ENCODE measurements at places on chromosomes 7 and 10.

DNA sequence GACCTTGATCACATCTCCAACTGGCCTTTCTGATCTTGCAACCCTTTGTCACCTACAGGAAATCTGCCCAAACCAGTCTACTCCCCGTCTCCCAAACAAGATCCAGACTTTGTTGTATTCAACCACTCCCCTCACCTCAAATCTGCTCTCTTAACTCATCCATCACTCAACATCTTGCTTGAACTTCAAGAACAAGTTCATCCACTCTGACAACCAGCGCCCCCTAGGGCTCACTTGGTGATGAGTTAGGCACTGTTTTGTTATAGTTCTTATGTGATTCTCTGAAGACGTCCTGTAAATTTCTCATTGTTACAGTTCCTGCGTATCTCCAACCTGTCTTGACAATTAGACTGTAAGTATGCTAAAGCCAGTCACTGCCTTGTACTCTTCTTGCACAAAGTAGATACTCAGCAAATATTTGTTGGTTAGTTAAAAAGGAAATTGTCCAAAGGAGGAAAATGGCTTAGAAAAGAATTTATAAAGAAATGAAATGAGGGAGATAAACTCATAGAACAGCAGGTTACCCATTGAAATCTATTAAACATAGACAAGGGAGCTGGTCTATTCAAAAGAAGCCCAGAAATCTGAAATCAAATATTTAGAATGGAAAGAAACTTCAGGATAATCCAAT, 5.3 kb downstream of the FRMD4A start:
- DNase-seq, result no peak

DNA sequence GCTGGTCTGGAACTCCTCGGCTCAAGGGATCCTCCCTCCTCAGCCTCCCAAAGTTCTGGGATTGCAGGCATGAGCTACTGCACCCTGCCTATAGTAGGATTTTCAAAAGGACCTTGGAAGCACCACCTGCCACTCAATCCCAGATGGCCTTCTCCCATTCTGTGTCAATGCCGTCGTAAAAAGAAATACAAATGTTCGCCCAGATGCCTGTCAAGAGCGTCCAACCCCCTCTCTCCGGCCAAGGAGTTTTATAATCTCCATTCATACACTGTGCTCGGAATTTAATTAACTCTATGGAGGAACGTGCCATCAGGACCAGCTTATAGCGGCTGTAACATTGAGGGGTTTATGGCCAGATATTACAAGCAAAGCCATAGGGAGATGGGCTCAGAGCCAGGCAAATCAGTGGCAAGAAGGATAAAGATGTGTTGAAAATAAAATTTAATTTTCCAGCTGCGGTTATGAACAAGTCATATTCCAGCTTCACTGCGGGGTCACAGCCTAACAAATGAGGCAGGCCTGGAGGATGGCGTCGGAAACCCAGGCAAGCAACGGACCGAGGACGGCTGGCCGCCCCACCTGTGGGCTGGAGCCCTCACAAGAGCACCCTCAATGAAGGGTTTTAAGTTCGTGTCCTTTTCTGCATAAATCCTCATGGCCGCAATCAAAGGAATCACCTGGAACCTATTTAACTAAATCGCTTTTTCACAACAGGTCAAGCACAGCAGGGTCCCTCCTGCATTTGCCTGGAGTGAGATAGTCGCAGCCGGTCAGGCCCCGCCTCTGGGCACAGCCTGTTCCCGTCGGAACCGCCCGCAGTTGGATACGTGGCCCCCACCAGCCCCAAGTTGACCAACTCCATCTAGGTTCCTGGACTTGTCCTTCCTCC, 374.5 kb upstream of the FOXK1 start:
- DNase-seq, result no peak

DNA sequence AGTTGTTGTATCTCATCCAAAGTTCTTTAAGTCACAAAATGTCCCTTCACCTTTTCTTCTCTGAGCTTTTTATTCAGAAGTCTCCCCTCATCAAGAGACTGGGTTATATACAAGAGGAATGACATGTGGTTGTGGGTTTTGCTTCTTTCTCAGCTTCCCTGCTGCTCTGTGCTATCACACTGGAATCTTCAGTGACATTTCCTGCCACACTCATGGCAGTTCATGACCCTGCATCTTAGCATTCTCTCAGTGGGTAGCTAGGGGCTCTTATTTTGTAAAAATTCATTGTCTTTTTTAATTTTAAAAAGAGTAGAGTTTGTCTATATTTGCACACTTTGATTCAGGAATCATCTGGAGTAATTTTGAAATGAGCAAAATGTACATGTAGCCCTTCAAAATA, 236.9 kb upstream of the TMEM229A start:
- DNase-seq, result no peak

DNA sequence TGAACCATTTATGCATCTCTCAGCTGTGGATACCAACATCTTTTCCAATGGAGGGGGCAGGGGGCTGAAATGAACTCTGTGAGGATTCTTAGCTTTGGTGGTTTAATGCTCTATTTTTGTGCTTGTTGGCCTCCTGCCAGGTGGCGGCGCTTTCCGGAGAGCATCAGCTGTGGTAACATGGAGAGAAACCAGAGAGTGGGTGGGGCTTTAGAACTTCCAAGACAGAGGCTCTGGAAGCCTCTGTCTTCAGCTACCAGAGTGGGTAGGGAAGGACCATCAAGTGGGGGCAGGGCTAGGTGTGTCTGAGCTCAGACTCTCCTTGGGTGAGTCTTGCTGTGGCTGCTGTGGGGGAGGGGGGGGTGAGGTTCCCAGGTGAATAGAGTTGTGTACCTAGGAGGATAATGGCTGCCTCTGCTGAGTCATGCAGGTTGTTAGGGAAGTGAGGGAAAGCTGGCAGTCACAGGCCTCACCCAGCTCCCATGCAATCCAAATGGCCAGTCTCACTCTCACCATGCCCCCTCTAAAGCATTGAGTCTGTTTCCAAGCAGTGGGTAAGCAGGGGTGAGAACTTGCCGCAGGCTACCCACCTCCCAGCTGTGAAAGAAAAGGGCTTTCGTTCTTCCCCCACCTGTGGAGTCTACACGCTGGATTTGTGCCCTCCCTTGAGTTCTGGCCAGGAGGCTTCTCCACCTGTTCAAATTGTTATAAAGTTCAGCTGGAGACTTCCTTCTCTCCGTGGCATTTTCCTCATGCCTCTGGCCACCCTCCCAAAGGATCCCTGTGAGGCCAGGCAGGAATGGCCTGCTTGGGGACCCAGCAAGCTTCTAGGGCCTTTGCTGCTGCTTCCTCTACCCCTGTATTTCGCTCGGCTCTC, 527.0 kb downstream of the NEBL start:
- DNase-seq, result no peak

DNA sequence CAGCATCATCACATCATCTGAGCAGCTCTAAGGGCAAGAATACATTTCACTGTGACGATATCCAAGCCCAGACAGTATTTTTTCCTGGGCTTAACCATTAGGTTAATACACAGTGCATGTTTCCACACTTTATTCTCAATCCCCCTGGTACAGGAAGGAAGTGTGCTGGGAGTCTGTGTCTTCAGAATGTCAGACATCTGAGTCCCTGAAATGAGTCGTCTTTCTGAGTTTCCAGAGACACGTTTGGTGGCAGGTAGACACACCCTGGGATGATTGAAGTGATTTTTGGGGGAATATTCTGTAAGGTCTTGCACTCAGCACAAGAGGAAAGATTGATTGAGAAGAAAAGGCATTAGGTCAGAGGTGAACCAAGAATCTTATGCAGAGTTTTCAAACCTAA, 13.1 kb upstream of the SHH start:
- DNase-seq, result no peak

DNA sequence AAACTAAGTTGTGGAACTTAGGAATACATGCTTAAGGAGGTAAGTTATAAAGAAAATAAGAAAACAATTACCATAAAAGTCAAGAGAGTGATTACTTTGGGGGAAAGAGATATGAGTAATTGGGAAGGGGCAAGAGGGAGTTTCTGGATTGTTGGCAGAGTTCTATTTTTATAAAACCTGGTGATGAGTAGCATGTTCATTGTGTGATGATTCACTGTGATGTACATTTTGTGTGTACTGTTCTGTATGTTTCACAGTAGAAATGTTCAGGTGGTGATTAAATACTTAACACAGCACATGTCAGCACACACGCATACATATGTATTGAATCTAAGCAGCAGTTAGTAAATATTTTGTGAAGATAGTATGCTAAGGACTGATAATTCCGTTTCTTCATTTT, 9.7 kb upstream of the OIT3 start:
- DNase-seq, result no peak

- DNase-seq, result no peak
Measured at GRCh38 chr10:7185367-7185690, 225.5 kb downstream of the SFMBT2 start.

DNA sequence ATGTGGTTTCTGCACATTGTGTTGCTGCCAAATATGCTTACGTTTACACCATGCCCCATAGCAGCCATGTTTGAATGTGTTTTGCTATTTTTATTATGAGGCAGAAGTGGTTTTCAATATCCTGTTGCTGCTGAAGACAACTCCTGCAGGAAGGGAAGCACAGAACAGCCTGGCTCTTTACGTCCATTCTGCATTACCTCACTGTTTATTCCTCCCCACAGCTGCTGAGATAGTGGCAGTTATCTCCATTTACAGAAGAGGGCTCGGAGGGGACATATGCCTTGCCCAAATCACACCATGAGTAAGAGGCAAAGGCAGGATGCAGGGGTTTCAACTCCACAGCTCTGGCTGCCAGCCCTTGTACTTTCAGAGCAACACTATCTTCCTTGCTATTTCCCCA, 35.3 kb downstream of the PLPP4 start:
- DNase-seq, result no peak

- no peak for DNase-seq
Measured at GRCh38 chr7:107077699-107078516, 33.4 kb downstream of the PRKAR2B start.

DNA sequence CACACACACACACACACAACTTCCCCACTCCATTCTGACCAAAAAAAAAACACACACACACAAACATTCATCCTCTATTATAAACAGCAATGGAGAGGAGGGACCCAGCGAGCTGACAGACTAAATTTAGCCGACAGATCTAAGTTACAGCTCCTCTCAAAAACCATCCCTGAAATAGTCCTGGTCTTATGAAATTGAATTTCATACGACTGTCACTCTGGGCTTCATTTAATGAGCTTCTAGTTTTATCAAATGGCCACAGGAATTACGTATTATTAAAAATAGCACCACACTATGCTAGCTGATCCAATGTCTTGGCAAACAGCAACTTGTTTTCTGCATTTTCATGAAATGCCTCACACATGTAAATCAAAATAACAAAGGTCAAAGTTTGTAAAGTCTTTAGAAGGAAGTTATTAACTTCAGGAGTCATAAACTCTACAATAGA, 131.3 kb upstream of the ASAH2 start:
- no peak for DNase-seq

GRCh38 chr7:86600506-86601290, 43.0 kb upstream of the GRM3 start:
- DNase-seq, result no peak

DNA sequence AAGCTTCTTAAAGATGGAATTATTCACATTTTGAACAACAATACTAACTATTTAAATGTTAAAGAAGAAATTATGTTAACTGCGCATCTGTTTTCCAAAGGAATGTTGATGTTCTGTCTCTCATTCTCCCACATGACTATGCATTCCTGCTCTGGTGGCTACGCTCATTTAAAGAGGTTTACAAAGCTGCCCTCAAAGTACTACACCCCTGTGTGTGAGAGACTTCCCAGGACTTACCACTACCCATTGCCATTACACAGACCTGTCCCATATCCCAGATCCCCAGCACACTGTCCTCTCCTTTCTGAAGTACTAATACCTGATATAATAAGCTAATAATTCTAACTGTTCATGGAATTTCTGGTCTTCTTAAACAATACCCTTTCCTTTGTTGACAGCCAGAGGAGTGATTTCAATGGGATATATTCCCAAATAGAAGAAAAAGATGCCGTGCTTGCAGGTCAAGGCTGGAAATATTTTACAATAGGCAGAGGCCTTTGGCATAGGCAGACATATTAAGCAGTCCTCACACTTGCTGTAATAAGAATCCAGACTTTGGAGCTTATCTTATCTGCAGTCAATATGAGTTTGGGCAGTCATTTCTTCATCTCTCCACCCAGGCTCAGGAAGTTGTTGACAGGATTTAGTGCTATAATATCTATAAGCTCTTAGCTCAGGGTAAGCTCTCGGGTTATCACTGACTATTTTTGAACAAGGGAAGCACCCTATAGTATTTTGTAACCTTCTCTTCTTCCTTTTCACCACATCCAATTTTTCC, 12.2 kb downstream of the LIPF start:
- no peak for DNase-seq

DNA sequence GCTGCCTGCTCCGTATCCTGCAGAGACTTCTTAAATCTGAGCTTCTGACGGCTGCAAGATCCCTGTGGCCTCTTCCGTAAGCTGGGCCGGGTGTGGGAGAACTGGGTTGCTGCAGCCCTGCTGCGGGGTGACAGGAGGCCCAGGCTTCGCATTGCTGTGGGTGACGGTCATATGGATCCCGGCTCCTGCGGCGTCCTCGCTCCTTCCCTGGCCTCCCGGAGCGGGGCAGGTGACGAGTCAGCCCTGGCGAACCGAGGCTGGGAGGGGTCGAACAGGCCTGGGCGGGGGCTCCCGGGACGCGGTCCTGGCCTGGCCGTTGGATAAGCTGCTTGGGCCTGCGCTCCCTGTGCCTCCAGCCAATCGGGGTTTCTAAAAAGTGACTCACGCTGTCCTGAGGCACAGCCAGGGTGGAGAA, 7.8 kb upstream of the UBE2D1 start:
- no peak for DNase-seq

DNA sequence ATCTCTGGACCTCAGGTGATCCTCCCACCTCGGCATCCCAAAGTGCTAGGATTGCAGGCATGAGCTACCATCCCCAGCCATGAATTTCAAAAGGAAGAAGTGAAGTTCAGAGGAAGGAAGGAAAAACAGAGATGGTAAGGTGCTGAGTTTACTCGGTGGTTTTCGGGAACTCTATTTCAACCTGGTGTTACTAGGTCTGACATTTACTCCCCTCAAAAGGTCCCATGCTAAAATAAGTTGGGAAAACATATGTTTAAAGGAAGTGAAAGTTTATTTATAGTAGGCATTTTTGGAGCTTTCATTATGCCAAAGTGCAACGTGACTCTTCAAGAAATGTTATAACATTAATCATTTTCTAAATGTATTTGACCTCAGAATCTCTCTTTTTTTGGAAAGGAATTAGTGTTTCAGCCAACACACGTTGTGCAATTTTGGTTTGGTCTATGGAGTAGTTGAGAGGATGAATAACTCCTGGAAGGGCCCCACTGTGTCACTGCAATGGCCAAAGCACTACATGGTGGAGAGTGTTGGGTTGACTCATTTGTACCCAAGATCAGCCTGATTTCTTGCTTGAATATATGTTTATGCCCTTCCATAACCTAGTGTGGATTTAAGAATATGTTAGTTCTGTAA, 114.7 kb upstream of the FAM171A1 start:
- no peak for DNase-seq

DNA sequence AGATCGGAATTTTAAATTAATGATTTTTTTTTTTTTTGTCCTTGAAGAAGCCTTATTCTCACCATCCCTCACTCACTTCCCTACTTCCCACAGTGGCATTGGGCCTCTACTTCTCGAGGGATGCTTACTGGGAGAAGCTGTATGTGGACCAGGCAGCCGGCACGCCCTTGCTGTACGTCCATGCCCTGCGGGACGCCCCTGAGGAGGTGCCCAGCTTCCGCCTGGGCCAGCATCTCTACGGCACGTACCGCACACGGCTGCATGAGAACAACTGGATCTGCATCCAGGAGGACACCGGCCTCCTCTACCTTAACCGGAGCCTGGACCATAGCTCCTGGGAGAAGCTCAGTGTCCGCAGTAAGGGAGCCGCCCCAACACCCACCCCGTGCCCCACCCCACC, 23.5 kb downstream of the RET start:
- no peak for DNase-seq
